Muscle of leg (tissue), 16 donors: ENCODE measurements at places on chromosomes 6 and 20. TPM values are rescaled to one million over a fixed set of nuclear protein-coding genes. Genes with fewer than 3 reads are reported as not detected.

SALL4 gene
- 0.18 TPM for total RNA-seq

SRMS gene
- total RNA-seq: not detected

GRCh38 chr6:159720708-159721107, 6.6 kb upstream of the WTAP start:
- H3K4me1 ChIP-seq: peaks cover 2% of the 10 kb centered on the region
- peak; percentile 23 for DNase-seq
- H3K36me3 ChIP-seq: peaks cover 7% of the 10 kb centered on the region
- no peak overlapping the region for H3K27ac ChIP-seq
- no peaks in the 10 kb centered on the region for H3K27me3 ChIP-seq
- no peak overlapping the region for H3K4me3 ChIP-seq

DNA sequence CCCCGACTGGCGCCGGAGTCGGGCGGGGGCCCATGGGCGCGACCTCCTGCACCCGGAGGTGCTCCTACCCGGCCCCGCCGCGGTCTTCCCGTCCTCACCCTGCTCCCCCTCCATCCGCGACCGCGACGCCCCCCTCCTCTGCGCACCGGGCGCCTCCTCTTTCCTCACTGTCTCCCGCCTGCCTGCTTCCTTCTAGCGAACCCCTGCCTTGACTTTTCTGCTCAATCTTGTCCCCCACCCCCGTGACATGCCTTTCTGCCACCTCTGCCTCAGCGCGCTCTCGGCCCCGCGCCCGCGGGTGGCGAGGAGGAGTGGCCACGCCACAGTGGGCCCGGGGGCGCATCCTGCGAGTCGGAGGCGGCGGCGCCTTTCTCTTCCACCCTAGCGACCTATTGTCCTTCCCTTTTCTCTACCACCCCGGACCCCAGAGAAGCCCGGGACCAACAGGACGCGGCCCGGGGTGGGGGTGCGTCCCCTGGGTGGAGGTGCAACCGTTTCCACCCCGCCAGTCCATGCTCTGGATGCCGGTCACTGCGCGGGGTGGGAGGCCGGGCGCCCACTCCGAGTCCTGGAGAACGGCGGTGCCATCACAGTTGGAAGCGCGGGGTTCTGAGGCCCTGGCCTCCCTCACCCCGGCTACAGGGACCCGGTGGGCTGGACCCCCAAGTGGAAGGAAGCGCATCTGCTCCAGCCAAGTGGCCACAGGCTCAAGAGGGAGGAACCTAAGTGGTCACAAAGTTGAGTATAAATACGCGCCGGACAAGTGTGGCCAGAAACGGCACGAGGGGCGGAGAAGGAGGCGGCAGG, 2.0 kb downstream of the PDE10A start:
- H3K27me3 ChIP-seq: peaks cover 29% of the 10 kb centered on the region
- peak overlapping the region; percentile 54 for H3K27ac ChIP-seq
- H3K4me1 ChIP-seq: peaks cover 29% of the 10 kb centered on the region
- peak overlapping the region; percentile 76 for H3K4me3 ChIP-seq
